GM23248 (cell line): ENCODE measurements at places on chromosomes 3 and 15.

DNA sequence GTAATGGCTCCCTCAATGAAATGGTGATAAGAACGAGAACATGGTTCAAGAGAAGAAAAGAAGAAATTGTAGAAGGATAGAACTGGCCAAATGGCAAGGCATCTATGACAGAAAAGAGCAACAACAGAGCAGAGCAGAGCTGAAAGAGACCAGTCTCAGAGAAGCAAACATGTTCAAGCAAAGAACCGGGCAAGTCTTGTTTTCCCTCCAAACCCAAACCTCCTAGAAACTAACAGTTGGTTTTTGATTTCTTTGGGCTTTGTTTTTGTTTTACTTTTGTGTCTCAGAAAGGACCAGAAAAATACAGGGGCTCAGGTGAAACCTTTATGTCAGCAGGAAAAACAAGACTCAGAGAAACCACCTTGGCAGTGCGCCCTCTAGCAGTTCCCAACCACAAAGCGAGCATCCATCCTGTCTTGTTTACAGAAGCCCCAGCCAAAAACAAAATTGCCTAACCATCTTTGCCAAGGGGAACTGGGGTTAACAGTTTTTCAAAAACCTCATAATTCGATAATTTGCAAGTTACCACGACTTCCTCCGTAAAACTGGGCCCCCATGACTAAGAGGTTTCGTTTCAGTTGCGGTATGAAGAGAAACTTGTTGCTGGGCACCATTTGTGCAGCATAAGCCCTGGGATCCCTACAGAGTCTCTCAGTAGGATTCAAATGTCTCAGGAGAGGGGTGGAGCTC lies 159.2 kb upstream of the SLC24A5 start:
- no peak overlapping the region for H3K4me3 ChIP-seq
- H3K4me1 ChIP-seq = no peaks in the 10 kb centered on the region
- no peak overlapping the region for H3K27ac ChIP-seq

DNA sequence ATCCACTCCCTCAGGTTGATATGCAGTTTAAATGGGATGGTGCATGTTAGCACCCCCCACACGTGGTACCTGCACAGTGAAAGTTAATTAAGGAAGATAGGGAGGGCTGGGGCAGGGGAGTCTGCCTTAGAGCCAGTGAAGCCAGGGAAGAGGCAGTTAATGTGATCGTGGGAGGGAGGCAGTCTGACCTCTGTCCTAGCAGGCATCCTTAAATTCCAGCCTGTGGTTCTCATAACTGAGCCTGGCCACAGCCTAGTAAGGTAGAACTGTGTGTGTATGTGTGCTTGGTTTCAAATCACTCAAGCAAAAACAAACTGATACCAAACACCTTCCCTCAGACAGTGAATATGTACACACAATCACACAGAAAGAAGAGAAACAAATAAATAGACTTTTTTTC lies 319.1 kb upstream of the TLE3 start:
- H3K36me3 ChIP-seq = no peaks in the 10 kb centered on the region
- no peak overlapping the region for H3K27ac ChIP-seq
- no peak for DNase-seq
- peaks cover 35% of the 10 kb centered on the region for H3K27me3 ChIP-seq

GRCh38 chr3:48558493-48559134 lies 2.0 kb upstream of the PFKFB4 start:
- H3K4me3 ChIP-seq = no peak overlapping the region
- H3K36me3 ChIP-seq = no peaks in the 10 kb centered on the region
- no peaks in the 10 kb centered on the region for H3K27me3 ChIP-seq
- H3K27ac ChIP-seq = no peak overlapping the region

- H3K36me3 ChIP-seq = peaks cover 57% of the 10 kb centered on the region
- no peak overlapping the region for H3K4me3 ChIP-seq
- DNase-seq = no peak
- H3K4me1 ChIP-seq = peaks cover 14% of the 10 kb centered on the region
- H3K27ac ChIP-seq = no peak overlapping the region
Measured at GRCh38 chr3:12585970-12586369, 29.1 kb downstream of the MKRN2 start.

DNA sequence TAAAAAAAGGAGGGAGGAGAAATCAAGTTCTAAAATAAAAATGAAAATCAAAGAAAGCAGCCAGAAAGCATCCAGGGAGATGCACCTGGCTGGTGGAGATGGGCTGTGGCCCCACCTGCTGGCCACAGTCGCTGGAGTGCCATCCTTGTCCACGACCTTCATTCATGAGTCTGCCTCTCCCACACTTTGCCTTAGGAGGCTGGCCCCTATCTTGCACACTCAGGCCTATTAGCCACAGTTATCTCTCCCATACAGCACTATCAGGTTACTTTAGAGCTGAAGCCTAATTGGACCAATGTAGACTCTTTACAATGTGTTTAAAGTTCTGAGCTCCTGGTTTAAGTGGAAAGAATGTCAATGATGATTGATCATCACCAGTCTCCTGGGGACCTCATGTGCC lies 392.0 kb upstream of the RORA start:
- no peaks in the 10 kb centered on the region for H3K4me1 ChIP-seq
- no peaks in the 10 kb centered on the region for H3K36me3 ChIP-seq
- H3K27me3 ChIP-seq = no peaks in the 10 kb centered on the region
- no peak overlapping the region for H3K27ac ChIP-seq
- DNase-seq = peak; percentile 5
